ENCODE measurements at places on chromosomes 5 and 9. TPM values are rescaled to one million over a fixed set of nuclear protein-coding genes. Genes with fewer than 3 reads are reported as not detected.

The MED22 gene
- total RNA-seq, result 27.7 TPM

The ABCA2 gene
- 21.9 TPM for total RNA-seq

The S100Z gene
- total RNA-seq, result 4.1 TPM

The QRFP gene
- total RNA-seq, result not detected

The ENTPD2 gene
- 0.27 TPM for total RNA-seq

The FOXD4L5 gene
- 0.16 TPM for total RNA-seq

The HSPB3 gene
- not detected for total RNA-seq

The GDA gene
- total RNA-seq, result not detected

The FOXD4L3 gene
- not detected for total RNA-seq

The CMYA5 gene
- total RNA-seq, result 0.30 TPM

The SPARC gene
- 0.18 TPM for total RNA-seq

The C9orf72 gene
- 13.9 TPM for total RNA-seq

The GDNF gene
- total RNA-seq, result not detected

The RETREG1 gene
- 26.5 TPM for total RNA-seq

The PCDHA5 gene
- not detected for total RNA-seq

The ZNF622 gene
- total RNA-seq, result 37.3 TPM

The NR4A3 gene
- total RNA-seq, result 19.2 TPM

The DDX4 gene
- not detected for total RNA-seq

The F2R gene
- 0.89 TPM for total RNA-seq

The AUH gene
- total RNA-seq, result 39.7 TPM

The PCDHGB3 gene
- 0.09 TPM for total RNA-seq

The SH3GL2 gene
- not detected for total RNA-seq

The ARL10 gene
- total RNA-seq, result 3.1 TPM

The PCDHGC5 gene
- total RNA-seq, result not detected

The GLE1 gene
- total RNA-seq, result 57.0 TPM

The OR1Q1 gene
- 0.35 TPM for total RNA-seq

The CER1 gene
- not detected for total RNA-seq

The CATSPER3 gene
- 0.51 TPM for total RNA-seq

The SLC45A2 gene
- total RNA-seq, result 0.33 TPM

The SOWAHA gene
- total RNA-seq, result not detected

The CORO2A gene
- total RNA-seq, result 6.8 TPM

The IRX1 gene
- not detected for total RNA-seq

The DHX29 gene
- 10.8 TPM for total RNA-seq

The PHF24 gene
- 0.06 TPM for total RNA-seq

The CSF1R gene
- total RNA-seq, result not detected

The OR1J4 gene
- total RNA-seq, result 0.82 TPM

The HACD4 gene
- total RNA-seq, result 0.87 TPM

The SPINK4 gene
- total RNA-seq, result not detected
